ENCODE measurements at places on chromosomes 2 and 18.

- no peak for DNase-seq
These were observed 266.8 kb upstream of the FBXO11 start for GRCh38 chr2:48173141-48173540.

- DNase-seq: no peak
These were observed 28.4 kb downstream of the COX7A2L start for GRCh38 chr2:42332575-42332974.

DNA sequence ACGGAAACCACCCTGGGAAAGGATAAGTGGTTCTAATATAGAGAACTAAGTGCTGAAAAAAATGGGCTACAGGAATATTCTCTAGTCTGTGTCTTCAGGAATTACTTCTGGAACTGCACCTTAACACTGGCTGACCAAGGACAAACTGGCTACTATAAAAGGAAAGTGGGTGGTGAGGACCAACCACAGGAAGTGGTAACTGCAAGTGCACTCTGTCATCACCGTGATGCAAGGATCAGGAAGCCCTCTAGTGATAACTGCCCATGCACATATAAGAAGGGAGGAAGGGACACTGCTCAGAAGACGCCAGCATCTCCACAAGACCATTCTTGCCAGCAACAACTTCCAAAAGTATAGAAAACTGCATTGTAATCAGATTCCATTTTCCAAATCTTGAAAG lies 424.4 kb upstream of the RGPD4 start:
- DNase-seq: no peak

- no peak for DNase-seq
These were observed 33.6 kb downstream of the TTC32 start for GRCh38 chr2:19868224-19868623.

GRCh38 chr2:85648619-85649018 lies 19.4 kb downstream of the SFTPB start:
- DNase-seq: peak; percentile 3

DNA sequence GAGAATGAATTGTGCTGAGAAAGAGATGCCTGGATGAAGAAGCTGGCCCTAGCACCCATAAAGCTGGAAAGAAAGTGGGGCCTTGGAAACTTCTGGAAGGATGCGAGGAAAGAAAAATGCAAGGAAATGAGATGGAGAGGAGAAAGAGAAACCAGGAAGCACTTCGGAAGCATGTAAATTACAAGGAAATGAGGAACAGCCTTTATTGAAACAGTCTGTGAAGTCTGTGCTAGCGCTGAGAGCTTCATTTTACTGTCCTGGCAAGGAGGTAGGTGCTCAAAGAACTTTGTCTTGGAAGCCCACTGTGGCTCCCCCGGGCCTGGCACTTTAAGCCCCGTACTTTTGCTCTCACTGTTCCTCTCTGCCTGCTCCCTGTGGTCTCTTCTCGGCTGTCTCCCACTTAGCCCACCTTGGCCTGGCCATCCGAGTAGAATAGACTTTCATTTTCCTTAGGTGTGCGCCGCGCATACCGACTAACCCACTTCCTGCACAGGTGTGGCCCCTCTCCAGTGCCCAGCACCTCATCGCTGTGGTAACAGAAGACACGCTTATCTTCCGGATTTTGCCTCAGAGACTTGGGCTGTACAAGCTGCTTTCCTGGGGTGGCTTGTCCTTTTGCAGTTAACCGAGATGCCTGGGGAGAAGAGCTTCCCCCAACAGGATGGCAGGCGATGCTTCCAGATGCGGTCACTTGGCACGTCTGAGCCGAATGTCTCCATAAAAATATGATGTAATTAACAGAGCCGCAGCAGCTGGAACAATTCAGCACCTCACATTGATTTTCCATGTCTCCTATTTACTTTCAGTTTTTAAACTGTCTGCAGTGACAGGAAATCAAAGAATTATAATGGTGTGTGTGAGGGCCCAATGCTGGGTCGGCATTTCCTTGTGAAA lies 199.6 kb downstream of the HRH4 start:
- peak; percentile 12 for DNase-seq

GRCh38 chr2:201231781-201232466 lies 28.4 kb upstream of the CASP8 start:
- peak; percentile 92 for DNase-seq

DNA sequence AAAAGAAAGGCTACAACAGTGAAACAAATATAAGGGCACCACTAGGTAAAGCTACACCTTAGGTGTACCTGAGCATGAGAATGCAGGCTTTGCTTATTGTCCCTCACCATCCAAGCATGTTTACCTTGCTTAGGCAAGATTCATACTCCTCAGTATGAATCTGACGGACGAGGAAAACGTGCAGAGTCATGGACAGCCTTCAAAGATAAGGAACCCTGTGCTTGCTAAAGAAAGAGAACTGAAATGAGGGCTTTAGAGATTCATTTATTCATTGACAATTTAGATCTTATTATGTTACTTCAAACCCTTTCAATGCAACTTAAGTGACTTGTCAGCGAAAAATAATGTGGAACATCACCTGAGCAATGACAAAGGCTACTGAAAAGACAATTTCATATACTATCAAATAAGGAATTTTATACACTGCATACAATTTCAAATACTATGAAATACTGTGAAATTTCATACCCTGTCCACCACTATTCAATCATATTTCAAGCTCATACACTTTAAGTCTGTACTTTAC lies 21.7 kb downstream of the CLASP1 start:
- DNase-seq: no peak

DNA sequence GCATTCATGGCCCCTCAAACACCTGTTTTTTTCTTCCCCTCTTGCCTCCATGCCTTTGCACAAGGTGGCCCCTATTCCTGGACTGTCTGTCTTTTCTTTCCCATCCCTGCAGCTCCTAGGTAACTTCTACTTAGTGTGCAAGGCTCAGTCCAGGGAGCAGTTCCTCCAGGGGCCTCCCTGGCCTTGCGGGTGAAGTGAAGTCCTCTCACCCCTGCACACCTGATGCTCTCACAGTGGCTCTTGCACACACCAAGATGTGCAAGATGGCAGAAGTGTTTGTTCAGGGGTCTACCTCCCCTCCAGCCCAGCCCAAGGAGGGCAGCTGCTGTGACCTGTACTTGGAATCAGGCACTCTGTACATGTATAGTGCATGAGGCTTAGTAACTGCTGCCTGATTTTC lies 236.8 kb upstream of the HS6ST1 start:
- DNase-seq: no peak

DNA sequence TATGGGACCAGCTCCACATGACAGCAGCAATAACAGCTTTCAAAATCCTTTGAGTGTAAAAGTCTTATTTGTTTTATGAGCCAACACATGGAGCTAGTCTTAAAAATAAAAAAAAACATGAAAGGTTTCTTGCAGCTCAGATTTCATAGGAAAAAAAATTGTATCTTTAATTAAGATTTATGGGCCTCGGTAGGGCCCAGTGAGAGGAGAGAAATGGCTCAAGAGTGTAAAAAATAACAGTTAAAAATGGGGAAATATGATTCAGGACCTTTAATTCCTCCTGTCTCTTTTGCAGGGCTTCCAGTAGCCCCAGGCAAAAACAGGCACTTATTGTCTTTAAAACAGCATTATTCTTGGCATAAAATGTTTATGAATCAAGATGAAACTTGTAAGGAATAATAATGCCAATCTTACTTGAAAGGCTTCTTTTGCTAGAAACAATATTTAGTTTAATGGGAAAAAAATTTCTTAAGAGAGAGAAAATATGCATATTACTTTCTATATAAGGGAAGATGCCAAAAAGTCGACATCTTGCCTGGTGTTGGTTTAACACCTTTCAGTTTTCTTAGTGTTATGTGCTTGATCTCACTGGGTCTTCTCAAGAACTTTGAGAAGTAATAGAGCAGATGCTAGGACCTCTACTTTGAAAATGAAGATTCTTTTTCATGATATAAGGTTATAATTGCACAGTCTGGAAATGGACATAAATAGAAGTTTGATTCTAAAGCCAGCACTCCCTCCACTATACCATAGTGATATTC lies 71.3 kb upstream of the SETBP1 start:
- DNase-seq: no peak

DNA sequence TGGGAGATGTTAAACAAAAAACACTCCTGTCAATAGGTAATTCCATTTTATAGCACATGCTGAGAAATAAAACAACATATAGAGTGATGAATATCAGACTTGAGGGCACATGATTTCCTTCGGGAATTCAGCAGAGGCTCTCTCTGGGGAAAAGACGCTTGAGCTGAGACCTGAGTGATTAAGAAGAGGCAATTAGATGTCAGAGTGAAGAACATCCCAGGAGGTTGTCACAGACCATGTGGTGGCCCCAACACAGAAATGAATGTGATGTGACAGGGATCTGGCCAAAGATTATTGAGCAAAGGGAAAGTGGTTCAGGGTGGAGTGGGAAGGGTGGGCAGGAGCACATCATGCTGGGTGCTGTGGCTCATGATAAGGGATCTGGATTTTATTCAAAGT lies 254.7 kb downstream of the RAD51AP2 start:
- no peak for DNase-seq

DNA sequence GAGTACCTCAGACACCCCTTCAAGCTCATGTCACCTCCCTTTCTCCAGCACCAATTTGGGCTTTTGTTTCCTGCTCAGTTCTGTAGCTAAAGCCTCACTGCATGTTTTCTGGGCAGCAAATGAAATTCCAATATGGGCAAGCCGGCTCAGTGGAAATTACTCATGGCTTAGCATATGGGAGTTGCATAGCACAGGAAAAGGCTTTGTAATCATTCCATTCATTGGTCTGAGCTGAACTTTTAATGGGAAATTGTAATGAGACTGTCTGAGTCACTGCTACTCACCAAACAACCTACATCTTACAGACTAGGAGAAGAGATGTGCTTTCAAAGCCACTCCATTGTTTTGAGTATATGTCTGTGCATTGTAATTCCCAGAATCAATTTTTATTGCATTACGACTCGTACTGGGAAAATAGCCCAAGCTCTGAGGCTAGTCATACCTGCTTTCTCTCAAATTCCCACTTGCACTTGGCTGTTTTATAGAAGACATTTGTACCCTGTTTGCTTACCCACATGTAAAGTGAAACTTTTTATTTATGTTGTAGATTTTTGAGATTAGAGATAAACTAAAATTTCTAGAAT lies 139.5 kb upstream of the LRATD1 start:
- DNase-seq: no peak

DNA sequence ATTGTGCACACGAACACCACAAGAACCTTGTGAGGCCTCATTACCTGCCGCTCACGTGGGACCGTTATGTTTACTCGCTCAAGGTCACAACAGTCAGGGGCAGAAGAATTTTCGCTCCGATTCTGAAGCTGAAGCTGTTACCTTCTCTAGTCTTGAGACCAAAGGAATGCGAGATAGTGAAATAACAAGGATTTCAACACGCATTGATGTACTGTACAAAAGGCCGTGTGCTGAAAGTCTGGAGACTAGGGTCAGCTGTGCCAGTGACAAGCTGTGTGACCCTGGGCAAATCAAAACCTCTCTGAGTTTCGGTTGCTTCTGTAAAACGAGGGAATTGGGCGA lies 583 bp downstream of the NEMP2 start:
- DNase-seq: peak; percentile 36

DNA sequence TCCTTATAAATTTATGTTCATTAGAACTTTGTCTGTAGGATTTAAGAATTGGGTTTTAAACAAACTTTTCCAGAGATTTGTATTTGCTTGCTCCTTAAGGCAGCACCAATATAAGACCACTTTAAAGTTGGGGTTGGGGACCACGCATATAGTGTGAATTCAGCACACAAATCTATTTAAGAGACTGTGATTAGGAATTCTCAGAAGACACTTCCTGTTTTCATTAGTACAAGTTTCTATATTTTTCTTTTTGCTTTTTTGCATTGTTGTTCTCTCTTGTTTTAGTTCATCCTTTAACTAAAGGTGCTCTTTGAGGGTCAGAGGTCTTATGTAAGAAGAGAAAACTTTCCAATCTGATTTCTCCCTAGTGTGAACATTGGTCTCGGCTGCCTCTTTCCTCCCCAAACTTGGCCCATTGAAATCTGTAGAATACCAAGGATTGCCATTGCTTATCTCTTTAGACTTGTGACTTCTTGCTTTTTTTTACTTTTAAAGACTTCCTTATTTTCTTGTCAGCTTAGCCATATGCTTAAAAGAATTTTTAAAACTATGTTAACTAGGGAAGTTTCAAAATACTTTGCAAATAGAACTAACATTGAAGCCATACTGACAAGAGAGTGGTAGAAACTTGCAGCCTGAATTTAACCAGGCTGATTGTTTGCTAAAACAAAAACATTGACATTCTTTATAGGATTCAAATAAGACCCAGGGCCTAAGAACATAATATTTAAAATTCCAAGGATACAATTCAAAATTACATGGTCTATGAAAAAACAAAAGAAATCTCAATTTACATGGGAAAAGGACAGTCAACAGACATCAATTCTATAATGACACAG lies 264.1 kb upstream of the FN1 start:
- no peak for DNase-seq

DNA sequence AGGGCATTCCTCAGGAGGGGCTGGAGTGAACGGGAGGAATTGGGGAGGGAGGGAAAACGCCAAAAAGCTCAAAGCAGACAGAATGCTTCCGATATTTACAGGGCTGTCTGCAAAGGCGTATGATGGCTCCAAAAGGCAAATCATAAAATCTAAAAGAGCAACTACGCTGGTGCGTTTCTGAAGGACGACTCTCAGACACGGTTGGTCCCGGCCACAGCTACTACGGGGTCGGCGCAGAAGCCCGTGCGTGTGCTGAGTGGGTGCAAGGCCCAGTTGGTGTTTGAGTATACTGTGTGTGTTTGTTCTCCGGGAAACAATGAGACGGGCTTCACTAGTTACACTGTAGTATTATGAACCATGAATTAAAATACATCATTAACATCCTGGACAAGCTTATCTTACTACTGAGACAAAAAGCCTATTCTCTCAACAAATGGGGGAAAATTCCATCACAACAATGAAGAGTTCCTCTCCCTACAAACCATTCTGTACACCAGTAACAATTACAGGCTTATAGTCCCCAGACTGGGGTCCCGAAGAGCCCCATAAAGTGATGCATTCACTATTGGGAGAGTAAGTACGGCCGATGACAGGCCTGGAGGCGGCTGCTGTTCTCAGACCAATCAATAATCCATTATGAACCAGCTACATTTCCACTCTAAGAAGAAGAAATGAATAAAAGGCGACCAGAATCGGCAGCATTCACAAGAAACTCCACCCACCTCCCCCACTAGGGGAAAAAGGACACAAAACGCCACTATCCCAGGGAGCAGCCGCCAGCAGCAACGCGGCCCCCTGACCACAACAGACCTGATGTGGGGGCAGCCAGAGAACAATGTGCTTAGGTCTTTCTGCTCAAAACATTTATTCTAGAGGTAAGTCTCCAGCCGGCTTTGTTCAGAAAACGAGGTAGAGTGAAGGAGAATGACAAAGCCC lies 43.4 kb downstream of the ZNF516 start:
- no peak for DNase-seq

DNA sequence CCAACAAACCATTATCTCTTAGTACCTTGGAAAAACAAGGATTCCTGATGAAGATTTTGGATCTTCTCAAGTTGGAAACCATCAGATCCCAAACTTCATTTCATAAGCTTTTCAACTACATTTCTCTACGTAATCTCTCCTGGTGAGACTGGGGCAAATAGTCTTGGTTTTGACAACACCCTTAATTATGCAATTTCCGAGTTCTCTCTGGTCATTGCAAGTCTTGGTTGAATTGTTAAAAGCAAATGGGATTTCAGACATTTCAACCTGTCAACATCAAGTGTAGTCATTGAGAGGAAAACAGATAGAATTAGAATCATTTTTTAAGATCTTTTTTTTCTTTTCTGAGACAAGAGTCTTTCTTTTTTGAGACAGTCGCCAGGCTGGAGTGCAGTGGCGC lies 26.2 kb downstream of the KLF7 start:
- no peak for DNase-seq

- DNase-seq: no peak
These were observed 29.2 kb upstream of the CCDC178 start for GRCh38 chr18:33469699-33470098.

GRCh38 chr2:1736997-1737480 lies 7.3 kb downstream of the PXDN start:
- no peak for DNase-seq

All from activated T-cell treated with anti-CD3 and anti-CD28 coated beads for 1 hour (primary cell).